ENCODE measurements at places on chromosomes 3 and 15.
A peak's percentile ranks its signal among the peaks of the same experiment; 100 is the strongest.

DNA sequence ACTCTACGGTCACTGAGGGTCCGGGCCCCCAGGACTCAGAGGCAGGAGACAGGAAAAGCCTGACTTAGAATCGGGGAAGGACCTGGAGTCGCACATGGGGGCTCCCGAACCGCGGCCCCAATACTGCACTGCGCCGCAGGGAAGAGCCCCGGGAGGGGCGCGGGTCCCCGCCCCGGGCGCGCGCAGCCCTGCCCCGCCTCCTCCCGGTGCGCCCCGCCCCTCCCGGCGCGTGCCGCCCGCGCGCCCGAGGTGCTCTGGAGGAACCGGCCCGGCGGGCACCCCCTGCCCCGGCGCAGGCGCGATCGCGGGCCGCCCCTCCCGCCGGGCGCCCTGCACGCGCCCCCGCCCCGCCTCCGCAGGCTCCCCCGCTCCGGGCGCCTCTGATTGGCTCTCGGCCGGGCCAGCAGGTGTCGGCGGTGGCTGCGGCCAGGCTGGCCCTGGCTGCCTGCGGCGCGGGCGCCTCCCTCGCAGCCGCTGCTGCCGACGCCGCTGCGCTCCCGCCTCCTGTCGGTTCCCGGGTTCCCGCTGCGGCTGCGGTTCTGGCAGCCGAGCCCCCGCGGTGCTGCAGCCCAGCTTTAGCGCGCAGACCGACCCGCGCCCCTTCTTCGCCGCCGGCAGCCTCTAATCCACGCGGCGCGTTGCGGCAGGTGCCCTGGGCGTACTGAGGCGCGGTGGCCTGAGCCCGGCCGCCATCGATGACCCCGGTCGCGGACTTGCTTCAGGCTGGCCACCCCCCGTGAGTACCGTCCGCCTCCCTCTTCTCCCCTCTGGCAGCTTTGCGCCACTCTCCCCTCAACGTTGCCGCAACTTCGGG is at the start of gene MYRIP:
Gene MYRIP (plus strand): TSS at position 429 of the 814 bp plus-strand sequence. CDS start 91,208 bp downstream, outside the sequence.
- peak; percentile 85 for DNase-seq

DNA sequence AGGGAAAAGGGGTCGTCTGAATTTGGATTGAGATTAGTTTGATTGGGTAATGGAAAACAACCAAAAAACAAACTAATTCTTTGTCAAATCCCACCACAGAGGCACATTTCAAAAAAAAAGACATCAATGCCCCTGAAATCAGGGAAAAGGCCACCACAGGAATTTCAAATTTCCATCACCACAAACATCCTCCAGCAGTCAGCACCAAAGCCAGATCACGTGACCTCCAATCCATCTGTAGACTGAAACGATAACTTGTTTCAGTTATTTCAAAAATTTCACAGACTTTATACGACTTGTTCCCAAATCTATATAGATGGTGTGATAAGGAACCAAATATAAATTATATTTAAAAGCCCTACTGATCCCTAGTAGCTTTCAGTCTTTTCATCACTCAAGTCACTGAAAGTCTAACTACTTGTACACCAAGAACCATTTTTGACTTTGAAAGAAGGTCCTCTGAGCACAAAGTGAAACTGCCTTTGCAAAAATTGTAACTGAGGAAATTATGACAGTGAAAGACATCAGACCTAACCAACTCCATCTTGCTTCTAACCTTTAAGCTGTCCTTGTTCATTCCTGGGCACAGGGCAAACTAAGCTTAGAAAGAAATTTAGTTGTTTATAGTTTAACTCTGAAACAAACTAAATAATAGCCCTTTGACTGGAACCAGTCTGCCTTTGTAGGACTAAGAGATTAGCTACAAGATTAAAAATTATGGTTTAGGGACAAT is 48.1 kb upstream of the PLCL2 start:
- DNase-seq: no peak

DNA sequence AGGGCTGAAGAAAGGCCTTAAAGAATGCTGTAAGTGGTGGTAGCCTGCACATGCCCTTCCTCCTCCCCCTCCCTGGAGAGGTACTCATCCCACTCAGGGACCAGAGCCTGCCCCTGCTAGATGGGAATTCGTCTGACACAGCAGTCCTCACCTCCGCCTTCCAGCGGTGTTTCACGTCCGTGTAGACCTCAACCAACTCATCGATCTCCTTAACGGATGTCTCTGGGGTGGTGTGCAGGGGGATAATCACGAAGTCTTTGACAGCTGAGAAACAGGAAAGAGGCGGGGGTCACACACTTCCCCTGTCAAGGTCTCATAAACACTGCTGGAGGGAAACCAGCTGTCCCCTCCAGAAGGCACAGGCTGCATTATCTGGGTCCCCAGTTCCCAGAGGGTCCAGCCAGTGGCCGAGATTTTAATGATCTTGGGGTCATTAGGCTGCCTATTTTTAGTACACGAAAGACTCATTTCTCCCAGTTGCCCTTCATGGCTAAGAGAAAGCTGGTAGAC is 9.9 kb downstream of the DNASE1L3 start:
- no peak for DNase-seq

DNA sequence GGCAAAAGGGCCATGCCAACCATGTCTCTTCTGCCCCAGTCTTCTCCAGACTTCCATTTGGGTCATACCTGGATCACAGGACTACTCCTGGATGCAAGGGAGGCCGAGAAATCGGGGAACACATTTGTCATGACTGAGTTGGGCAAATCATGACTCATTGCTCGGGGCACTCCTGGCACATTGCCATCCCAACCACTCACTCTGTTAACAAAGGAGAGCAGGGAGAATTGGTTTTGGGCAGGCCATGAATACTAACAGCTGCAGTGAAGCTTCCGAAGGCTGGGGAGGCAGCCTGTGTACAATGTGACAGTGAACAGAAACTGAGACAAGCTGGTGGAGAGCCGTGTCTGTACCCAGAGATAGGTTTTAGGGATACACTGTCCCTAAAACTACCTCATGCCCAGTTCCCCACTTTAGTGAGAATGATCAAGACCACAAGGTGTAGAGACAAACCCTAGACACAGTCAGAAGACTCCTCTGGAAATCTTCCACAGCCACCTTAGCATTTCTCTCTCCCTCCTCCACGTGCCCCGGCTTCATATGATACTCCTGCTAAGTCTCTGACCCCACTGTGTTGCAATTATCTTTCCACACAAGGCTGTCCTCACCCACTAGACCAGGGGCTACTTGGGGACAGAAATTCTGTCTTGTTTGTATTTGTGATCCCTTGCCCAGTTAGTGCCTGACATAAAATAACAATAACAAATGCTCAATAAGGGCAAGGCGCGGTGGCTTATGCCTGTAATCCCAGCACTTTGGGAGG is 10.5 kb upstream of the BUB1B start:
- no peak for DNase-seq

DNA sequence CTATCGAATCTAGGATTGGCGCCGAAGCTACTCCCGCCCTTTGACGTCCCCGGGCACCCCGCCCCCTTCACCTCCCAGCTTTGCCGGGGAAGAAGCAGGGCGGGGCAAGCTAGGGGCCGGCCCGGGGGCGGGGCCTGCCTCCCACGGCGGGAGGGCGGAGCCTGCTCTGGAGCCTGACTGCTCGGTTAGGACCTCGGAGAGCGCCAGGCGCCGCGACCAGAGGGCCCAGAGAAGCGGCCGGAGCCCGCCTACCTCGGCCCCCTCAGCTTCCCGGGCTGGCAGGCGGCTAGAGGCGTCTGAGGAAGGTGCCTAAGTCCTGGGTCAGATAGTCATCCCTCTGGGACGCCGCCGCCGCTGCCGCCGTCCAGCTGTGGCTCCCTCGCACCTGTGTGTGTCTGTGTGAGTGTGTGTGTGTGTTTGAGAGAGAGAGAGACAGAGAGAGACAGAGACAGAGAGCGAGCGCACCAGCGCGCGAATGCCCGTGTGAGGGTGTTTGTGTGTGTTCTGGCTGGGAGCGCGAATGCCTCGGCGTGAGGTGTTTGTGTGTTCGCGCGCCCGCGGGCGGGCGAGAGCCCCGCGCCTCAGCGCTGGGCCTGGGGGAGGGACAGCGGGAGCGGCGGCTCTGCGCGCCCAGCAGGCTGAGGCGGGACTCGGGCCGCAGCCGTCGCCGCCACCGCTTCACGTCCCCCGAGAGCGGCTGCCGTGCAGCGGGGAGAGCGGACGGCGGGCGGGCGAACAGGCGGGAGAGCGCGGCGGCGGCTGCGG is at the start of gene STXBP5L:
Gene STXBP5L (plus strand): TSS at position 176 of the 765 bp plus-strand sequence. CDS start 1,374 bp downstream, outside the sequence.
- DNase-seq: peak; percentile 99

- no peak for DNase-seq
Observed at GRCh38 chr3:155701882-155702465, 42.9 kb downstream of the PLCH1 start.

DNA sequence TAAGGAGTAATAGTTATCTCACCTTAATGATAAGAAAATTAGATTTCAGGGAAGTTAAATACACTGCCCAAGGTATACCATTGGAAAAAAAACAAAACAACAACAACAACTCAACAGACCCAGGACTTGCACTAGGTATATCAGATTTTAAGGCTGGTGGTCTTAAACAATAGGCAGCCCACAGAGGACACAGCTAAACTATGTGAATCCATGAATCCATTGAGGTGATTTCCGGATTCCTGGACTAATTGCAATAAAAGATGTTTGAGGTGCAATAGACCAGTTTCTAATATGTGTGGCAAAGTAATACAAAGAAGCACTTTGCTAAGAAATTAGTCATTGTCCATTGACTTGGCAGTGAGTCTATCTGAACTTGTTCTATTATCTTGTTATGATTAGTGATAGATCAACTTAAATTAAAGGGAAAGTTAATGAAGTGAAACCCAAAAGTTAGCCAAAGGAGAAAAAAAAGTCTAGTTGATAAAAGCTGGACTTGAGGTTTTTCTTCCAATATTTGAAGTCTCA is 60.9 kb upstream of the MAGI1 start:
- DNase-seq: no peak

GRCh38 chr15:42911058-42911592 is 9.5 kb downstream of the TTBK2 start:
- no peak for DNase-seq

Data from ecto neural progenitor cell (in vitro differentiated cells).